ENCODE measurements at places on chromosomes 16 and 17.

- DNase-seq = no peak
Measured at GRCh38 chr17:38892620-38893019, 22.8 kb downstream of the LASP1 start.

GRCh38 chr17:40028595-40028994, 13.4 kb downstream of the CSF3 start:
- no peak for DNase-seq

GRCh38 chr16:48013491-48013901, 142.3 kb downstream of the ABCC12 start:
- DNase-seq = no peak

DNA sequence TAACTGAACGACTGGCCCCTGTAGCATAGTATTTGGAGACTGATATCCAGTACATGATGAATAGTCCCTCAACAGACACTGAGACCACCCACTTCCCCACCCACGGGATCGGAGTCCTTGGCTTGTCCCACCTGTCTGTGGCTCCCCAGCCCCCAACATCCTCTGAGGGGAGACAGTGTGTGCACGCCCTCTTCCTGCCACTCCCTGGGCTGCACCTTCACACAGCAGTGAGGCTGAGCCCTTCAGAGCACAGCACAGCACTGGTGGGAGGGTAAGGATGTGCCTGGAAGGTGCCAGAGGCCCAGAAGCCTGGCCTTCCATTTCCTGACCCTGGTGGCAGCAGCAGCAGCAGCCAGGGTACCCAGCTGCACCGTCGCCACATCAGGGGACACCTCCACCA, 11.0 kb downstream of the DNASE1 start:
- DNase-seq = no peak

GRCh38 chr16:86734543-86735460, 156.5 kb downstream of the FOXL1 start:
- DNase-seq = no peak

GRCh38 chr16:17998550-17998949, 338.0 kb downstream of the NPIPA8 start:
- DNase-seq = no peak
